ENCODE measurements at places on chromosomes 3 and 15. TPM values are rescaled to one million over a fixed set of nuclear protein-coding genes. Genes with fewer than 3 reads are reported as not detected.

DNA sequence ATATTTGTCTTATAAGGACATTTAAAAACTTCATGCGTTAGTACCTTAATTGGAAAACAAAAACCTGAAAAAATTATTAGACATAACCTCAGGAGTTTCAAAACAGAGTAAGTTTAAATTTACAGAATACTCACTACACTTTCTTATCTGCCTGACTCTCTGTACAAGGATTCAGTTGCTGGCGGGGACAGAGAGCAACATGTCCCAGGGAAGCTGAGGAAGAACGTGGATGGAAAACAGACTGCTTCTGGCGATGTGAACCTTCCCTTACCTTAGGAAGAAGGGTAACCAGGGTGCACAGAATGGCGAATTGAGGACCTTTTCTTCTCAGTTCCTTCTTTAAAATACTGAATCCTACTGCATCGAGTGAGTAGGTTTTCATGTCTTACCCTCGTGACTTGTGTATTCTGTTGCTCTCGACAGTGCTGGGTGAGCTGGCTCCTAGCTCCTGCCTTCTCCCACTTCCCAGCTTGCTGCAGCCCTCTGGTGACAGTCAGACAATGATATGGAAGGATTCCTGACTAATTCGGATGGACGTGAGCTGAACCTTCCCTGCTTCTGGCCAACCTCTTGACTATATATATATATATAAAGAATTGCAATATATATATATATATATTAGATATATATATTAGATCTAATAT lies 178.2 kb downstream of the PDZRN3 start:
- DNase-seq, result no peak

- DNase-seq, result no peak
Observed at GRCh38 chr3:64410226-64410625, 185.0 kb upstream of the PRICKLE2 start.

DNA sequence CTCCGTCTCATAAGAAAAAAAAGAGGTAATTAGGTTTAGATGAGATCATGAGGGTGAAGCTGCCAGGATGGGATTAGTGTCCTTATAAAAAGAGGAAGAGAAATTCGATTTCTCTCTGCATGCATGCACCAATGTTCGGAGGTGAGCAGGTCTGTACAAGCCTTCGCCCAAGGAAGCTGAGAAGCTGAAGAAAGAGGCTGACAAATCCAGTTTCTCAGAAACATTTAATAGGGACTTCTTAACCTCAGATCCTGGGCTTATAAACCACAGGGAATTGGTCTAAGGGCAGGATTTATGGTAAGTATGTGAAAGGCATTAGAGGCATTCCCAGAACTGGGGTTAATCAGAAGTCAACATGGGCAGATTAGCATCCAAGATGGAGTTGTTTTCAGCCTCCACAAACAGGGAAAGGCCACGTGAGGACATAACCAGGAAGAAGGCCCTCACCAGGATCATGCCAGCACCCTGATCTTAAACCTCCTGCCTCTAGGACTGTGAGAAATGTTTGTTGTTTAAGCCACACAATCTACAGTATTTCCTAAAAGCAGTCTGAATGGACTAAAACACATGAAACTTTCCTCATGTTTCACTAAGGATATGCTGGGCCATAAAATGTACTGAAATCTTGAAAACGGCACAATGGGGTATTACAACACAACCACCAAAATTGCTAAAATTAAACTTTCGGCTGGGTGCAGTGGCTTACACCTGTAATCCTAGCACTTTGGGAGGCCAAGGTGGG lies 11.3 kb downstream of the SHISA5 start:
- no peak for DNase-seq

- DNase-seq, result no peak
Observed at GRCh38 chr3:66483409-66483906, 17.4 kb downstream of the LRIG1 start.

DNA sequence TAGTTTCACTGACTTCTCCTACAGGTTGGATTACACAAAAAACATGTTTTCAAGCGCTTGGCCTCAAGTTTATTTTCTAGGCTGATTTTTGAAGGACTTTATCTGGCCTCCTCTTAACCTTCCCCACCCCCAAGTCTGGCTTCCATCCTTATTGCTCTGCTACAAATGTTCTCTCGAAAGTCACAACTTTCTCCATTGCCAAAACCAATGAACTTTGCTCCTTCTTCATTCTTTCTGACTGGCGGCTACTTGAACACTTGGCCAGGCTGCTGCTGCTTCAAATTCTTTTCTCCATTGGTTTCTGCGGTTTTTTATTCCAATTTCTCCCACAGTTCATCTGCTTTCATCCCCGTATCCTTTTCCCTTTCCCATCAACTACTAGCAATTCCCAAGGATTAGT lies 106.6 kb downstream of the TOP2B start:
- no peak for DNase-seq

DNA sequence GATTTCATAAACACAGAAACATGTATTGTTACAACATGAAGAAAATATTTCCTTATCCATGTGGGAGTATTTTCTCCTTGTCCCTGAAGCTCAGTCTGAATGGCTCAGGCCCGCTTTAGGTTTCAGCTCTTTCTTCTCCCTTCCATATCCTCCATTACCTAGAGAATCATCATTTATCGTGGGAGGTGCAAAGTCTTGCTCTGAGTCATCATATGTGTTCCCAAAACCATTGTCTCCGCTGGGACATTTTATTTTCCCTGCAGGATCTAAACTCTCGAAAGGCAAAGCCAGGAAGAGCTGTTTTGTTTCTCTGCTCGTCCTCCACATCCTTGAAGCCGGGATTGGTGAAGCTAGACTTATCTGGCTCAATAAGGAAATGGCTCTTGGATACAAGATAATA lies 571.2 kb downstream of the EDEM1 start:
- no peak for DNase-seq

GRCh38 chr3:175066617-175067415 lies 207.7 kb downstream of the NAALADL2 start:
- no peak for DNase-seq

- DNase-seq, result no peak
Observed at GRCh38 chr15:98003996-98004395, 43.5 kb downstream of the ARRDC4 start.

- no peak for DNase-seq
Observed at GRCh38 chr3:88785841-88786240, 321.6 kb upstream of the EPHA3 start.

DNA sequence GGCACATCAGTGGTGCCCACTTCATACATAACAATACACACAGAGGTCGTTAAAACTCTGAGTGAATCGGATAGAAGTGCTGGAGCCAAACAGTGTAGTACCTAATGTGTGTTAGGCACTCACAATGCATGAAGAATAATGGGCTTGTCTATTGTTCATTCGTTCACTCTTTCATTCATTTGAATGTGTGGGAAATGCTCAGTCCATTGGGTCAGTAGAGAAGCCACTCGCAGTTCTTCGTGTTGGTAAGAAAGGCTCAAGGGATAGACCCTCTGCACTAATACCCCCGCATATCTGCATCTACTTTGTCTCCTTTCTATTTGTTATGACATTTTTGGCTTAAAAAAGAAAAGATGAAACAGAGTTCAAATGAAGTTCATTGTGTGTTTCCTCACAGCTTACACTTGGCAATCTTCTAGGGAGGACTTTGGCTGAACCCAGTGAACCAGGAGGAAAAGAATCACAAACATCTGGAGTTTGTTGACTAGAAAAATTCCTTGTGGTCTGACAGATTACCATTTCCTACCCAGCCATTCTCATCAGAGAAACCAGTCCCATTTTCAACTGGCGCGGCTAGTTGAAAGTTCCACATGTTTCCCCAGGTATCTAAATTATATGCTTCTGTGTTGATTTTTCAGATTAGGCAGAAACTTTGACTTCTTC lies 32.8 kb upstream of the MFSD1 start:
- peak; percentile 77 for DNase-seq

DNA sequence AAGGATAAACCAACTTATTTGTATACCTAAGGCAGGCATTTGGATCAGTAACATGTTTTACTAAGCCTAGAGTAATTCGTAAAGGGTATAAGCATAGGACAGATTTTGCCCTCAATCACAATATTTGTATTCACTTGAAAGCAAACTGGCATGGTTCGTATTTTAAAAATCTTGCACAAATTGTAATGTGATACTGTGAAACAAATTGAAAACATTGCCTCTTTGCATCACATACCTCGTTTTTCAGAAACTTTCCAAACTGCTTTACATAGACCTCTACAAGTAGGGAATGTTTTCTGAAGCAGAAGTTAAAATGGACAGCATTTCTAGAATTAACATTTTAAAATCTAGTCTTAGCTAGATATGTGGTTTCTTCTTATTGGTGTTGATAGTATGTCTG lies 11.6 kb downstream of the KBTBD8 start:
- no peak for DNase-seq

- DNase-seq, result no peak
Observed at GRCh38 chr3:13108861-13109260, 35.6 kb upstream of the IQSEC1 start.

GHSR gene
- total RNA-seq, result not detected

ANKRD63 gene
- total RNA-seq, result 0.28 TPM

PSTPIP1 gene
- not detected for total RNA-seq

FOXL2NB gene
- total RNA-seq, result 2.0 TPM

GRK7 gene
- total RNA-seq, result not detected

CPLX3 gene
- total RNA-seq, result not detected

PDCD7 gene
- 26.2 TPM for total RNA-seq

TM4SF18 gene
- not detected for total RNA-seq

IFT80 gene
- total RNA-seq, result 24.9 TPM

COL6A6 gene
- total RNA-seq, result not detected

PLSCR4 gene
- 7.9 TPM for total RNA-seq

TEX9 gene
- 1.9 TPM for total RNA-seq
